CD8-positive, alpha-beta memory T cell (primary cell): ENCODE measurements at places on chromosomes 2 and 18.

GRCh38 chr2:2845267-2845666 lies 514.2 kb upstream of the MYT1L start:
- no peak for DNase-seq

GRCh38 chr2:218221000-218221399 lies 4.0 kb downstream of the ARPC2 start:
- no peak for DNase-seq

- DNase-seq: peak; percentile 61
These were observed 125.4 kb downstream of the CTIF start for GRCh38 chr18:48663931-48664847.

DNA sequence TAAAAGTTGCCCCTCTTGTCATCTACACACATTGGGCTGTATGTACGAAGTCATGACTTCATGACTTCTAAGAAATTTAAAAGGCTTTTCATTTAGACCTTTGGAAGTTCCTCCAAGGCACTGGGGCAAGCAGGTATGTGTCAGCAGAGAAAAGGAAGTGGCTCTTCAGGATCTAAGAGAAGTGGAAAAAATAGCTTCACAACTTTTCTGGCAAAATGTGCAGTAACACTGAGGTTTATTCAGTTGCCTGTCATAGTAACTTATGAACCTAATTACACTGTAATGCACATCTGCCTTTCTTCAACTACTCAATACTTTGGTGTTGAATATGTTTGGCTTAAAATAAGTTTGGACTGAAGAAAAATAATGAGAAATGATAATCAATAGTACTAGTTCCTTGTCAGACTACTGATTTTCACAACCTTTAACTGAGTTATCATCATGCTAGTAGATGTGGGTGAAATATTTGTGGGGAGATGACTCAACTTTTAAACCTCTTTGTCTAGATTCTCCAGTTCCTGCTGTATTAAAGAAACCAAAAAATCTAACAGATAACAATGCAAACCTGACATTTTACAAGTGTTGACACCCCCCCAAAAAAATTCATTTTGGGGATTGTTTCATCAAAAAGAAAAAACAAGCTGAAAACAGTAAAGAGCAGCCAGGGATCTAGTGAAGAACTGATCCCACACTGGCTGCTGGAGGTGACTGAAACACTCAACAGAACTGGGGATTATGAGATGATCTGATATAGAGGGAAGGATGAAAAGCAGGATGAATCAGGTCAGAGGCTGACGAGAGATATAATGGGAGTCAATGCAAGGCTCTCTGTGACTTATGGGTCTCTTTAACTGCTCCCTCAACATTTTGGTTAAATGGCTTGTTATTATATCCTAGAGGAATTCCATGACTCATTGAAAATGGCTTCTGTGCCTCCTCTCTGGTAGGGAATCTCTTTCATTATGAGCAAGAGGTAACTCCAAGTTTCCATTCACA lies 84.6 kb downstream of the COLEC12 start:
- DNase-seq: no peak

GRCh38 chr2:185919155-185919554 lies 180.6 kb downstream of the FSIP2 start:
- no peak for DNase-seq

DNA sequence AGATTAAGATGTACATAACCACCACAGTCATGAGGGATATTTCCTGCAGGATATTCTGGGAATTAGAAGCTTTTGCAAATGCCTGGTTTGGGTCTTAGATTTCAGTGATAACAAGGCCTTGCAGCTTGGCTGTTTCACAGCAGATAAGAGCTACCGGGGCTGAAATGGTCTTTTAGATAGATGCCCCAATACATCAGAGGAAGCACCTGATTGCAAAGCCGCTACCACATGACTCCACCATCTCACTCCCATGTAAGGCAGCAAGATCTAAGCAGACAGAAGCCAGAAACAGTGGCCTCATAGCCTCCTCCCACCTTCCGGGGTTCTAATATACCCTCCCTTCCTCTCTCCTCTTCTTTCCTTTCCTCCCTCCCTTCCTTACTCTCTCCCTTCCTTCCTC lies 31.1 kb upstream of the EPG5 start:
- no peak for DNase-seq

DNA sequence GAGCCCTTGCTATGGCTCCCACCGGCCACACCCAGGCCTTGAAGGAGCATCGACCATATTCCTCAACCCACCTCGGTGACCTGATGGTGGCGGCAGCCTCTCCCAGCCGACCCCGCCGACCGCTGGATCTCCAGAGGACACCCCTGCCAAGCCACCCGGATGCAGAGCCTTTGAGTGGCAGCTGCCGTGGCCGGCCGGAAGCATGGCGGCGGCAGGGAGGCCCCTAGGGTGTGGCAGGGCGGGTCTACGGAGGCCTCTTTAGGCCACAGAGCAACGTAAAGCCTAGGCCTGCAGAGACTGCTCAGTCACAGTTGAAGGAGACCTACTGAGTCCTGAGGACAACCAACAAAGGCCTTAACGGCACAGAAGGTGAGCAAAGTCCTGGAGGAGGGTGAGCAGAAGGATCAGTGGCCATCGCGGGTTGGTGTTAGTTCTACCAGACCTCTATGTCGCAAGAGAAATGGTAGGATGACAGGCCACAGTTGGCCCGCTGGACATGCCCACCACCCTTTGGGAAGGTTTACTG lies 50.4 kb upstream of the TMEM247 start:
- no peak for DNase-seq

- DNase-seq: no peak
These were observed 208.7 kb upstream of the RASGRP3 start for GRCh38 chr2:33267756-33268155.

DNA sequence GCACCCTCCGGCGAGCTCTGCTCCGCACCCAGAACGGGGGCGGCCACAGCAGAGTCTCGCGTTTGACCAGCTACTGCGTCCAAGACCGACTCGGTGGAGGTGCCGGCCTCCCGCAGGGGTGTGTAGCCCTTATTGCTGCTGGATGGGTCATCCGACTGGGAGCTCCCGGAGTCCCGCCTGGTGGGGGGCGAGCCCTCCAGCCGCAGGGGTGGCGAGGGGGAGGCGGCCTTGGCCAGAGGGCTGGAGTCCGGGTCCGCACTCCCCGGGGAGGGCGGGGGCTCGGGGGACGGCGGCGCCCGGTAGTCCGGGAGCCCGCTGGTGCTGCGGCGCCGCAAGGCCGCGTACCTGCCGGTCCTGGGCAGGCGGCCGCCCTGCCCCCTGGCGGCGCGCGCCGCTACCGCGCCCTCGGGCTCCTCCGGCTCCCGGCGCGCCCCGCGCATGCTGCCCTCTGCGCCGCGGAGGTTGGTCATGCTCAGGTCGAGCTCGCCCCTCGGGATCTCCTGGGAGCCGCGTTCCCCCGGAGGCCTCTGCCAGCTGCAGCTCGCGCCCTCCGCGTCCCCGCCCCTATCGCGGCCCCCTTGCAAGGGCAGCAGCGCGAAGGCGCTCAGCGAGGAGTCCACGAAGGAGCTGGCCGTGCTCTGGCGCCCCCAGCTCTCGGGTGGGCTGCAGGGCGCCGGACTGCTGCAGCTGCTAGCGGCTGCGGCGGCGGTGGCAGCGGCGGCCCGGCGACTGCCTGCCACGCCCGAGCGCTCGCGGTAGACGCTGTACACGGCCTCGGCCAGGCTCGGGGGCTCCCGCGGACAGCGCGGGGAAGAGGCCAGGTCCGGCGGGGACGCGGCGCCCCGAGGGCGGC lies 4.8 kb downstream of the TMEM200C start:
- no peak for DNase-seq

GRCh38 chr2:134308474-134309385 lies 54.9 kb downstream of the MGAT5 start:
- DNase-seq: no peak

- DNase-seq: no peak
These were observed 3.1 kb downstream of the PKDCC start for GRCh38 chr2:42050703-42051542.

DNA sequence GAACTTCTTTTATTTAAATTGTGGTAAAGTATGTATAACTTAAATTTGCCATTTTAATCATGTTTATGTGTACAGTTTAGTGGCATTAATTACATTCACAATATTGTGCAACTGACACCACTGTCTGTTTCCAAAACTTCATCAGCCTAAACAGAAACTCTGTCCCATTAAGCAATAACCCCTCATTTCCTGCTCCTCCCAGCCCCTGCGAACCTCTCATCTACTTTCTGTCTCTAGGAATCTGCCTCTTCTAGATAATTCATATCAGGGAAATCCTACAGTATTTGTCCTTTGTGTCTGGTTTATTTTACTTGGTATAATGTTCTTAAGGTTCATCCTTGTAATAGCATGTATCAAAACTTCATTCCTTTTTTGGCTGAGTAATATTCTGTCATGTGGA lies 75.1 kb downstream of the BOLA3 start:
- DNase-seq: no peak

DNA sequence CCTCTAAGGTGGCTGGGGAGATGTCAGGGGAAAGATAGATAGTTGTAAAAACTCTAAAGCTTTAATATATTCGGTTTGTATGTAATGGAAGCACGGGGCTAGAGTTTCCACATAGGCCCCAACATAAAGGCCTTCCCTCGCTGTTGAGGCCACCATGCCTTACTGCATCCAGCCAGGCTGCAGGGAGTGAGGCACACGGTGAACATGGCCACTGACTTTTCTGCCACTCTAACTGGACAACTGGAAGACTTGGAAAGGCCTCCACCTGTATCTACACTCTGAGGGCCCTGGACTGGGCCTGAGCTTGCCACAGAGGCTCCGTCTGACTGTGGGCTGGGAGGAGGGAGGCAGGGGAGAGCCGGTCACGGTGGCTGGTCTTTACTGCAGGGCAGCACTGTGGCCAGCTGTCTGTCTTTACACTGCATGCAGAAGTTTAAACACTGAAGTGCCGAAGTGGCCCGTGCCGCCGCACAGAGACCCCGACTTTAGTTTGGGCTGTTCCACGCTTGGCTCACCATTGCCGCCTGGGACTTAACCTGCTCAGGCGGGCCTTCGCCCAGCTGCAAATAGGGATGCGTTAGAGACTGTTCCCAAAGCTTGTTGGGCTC lies 66.7 kb downstream of the EMILIN2 start:
- no peak for DNase-seq

GRCh38 chr2:198004921-198005829 lies 200.8 kb downstream of the PLCL1 start:
- DNase-seq: no peak

DNA sequence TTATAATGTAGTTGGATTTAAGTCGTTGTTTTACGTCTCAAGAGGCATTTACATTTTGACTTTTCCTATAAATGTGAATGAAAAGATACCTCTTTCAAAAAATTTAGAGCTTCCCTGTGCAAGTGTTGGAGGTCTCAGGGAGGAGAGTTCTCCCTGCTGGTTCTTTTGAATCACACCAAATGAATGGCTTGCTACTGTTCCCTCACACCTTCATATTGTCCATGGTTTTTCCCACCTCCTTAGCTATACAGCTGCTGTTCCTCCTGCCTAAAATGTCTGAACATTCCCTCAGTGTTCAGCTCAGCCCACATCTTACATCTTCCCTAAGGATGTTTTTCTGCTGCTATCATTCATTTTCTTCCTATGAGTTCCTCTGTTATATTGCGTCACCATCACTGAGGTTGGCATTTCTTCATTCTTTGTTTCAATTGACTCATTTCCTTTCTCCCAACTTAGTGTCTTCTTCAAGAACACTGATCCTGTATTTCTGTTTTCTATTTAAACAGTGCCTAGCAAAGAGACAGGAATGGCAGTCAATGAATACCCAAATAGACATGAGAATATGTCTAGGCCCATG lies 46.0 kb downstream of the COX7A2L start:
- DNase-seq: no peak

- no peak for DNase-seq
These were observed 77.8 kb downstream of the PDCL3 start for GRCh38 chr2:100640431-100641124.

DNA sequence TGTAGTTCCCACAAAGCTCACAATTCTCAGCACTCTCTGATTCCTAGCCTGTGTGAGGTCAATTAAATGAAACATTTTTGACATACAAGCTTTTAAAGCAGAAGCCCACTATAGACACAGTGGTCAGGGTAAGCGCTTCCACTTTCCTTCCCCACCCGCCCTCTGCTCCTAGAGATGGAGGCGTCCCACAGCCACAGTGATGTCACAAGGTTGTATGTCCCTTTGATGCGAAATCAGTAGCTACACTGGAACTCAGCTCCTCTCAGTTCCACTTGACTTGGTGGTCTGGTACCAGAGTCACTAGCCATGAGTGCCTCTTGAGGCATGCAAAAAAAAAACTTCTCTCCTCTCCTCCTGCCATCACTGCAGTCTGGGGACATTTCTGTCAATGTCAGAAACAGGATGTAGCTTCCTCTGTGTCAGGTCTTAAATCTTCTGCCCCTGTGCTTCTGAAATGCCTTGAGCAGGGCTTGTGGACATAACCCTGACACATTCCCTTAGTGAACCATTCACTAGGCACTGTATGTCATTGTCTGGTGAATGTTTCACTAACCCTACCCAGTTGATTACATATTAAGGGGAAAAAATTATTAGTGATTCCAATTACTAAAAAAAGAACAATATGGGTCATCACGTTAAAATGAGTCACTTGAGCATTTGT lies 7.8 kb downstream of the SULT1C4 start:
- DNase-seq: no peak

GRCh38 chr2:229511524-229511923 lies 202.8 kb downstream of the DNER start:
- no peak for DNase-seq

DNA sequence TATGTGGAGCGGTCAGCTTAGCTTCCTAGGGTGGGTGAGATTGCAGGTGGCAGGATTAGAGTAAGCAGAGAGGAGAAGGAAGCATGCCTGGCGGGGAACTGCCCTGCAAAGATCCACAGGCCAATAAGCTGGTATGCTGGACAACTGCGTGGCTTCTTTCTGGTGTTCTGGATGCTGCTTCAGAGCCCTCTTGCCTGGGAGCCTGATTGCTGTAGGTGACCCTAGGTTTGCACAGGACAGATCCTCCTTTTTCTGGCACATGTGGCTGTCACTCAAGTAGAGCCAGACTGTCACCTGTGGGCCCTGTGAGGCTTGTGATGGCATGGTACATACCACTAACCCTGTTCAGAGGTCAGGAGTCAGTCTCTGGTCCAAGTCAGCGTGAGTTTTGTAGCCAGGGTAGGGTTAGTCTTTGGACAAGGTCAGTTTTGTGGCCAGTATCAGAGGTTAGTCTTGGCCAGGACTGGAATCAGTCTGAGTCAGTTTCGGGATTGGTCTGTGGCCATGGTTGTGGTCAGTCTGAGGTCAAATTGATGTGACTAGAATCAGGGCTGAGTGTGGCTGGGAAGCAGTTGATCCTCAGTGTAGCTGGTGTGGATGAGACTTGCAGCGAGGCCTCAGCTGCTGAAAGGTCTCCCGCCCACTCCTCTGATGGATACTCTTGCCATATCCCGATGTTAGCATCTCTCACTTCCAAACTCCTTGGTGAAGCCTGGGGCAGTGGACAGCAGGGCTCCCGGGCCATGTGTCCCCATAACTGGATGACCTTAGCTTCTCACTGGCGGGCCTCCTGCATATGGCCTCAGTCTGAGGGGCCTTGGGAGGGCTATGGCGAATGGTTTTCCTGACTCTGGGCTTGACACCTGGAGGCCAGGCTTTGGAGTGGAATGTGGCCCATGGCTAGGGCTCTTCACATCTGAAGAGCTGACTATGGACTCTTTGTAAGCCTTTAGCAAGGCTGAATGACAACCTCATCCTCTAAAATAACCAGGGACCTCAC lies 260.5 kb downstream of the DYSF start:
- DNase-seq: no peak

GRCh38 chr2:217938036-217938435 lies 64.8 kb downstream of the TNS1 start:
- DNase-seq: no peak
